Mucosa of descending colon (tissue), 3 donors: ENCODE measurements at places on chromosomes 1 and 21.
A peak's percentile ranks its signal among the peaks of the same experiment; 100 is the strongest.

DNA sequence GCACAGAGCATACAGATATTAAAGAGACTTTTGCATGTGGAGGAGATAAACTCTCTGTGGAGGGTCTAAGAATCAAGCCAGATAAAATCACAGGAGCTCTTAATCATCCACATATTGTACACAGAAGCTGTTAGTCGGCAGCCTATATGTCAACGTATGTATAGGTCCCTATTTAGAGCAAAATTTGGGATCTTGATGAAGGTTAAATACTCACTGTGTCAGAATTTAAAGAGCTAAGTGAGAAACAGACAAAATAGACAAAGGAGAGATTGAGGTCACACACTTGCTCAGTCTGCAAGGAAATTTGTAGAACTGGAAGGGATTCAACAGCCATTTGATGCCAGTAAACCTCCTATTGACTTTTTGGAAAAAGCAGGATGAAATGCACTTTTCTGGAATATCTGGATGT is 4.1 kb upstream of the IRF2BP2 start:
- DNase-seq: no peak

DNA sequence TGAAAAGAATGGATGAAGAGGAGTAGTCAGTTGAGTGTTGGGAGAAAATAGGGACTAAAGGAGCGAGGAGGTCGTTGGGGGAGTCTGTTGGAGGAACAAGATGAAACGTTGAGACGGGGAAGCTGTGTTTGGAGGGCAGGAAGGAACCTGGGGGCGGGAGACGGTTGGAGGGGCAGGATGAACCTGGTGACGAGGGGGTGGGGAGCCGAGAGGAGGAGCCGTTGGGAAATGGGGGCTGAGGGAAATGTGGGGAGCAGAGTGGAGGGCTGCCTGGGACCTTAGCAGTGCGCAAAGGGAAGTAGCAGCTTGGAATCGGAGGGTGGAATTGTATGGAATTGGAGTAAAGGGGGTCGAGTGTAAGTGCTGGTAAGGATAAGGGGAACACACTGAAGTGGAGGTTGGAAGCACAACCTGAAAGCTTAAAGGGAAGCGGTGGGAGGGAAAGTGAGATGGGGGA is 630 bp downstream of the MTF2 start:
- DNase-seq: peak; percentile 56

DNA sequence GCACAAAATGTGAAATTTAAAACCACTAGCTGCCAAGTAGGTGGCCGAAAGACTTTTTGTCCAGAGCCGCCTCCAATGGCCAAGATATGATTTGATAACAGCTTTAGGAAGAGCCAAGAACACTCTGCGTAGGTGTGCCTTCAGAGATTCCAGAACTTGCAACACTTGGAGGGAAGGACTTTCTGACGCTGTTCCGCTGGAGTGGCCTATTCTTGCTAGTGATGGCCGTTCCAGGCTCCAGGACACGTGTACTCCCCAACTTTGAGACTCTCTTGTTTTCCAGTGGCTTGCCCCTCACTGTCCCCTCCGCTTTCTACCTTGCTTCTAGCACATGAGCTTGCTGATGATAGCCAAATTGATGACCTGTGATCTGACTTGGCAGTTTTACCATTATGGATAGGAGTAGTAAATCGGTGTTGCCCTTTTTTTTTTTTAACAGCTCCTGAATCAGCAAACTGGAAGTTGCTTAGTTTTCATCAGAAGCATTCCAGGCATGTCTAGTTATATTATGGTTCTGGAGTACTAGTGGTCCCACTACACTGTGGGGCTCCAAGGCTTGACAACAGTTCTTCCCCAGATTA is 1.0 kb downstream of the PRDX6 start:
- no peak for DNase-seq

DNA sequence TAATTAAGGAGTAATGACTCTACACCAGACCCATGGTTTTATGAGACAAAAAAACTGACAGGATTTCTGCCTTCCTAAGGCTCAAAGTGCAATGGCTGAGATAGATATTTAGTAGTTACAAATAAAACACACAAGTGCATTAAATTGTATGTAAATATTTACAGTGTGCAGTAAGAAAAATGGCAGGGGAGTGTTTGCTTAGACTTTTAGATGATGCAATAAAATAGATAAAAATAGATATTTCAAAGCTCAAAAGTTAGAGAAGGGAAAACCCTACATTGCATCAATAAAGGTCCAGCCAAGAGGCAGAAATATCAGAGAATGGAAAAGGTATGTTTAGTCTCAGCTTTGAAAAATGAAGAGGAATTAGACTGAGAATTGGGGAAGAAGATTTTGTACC is 226.3 kb upstream of the FGGY start:
- DNase-seq: no peak

DNA sequence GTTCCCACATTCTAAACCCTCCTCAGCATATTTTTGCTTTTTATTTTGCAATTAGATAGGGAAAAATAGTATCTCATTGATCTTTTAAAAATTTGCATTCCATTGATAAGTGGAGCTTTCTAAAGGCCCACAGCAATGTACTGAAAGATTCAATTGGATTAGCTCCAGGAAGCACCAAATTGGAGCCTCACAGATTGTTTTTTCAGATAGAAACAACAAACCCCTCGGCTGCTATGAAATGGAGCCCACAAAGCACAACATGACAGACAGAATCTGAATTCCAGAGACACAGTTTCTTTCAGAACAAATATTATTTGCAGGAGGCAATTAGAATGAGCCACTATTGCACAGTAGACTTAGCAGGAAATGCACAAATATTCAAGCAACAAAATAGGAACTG is 58.9 kb upstream of the KIF26B start:
- DNase-seq: no peak
